Skin of body (tissue), 3 donors: ENCODE measurements at places on chromosomes 12 and 14.

DNA sequence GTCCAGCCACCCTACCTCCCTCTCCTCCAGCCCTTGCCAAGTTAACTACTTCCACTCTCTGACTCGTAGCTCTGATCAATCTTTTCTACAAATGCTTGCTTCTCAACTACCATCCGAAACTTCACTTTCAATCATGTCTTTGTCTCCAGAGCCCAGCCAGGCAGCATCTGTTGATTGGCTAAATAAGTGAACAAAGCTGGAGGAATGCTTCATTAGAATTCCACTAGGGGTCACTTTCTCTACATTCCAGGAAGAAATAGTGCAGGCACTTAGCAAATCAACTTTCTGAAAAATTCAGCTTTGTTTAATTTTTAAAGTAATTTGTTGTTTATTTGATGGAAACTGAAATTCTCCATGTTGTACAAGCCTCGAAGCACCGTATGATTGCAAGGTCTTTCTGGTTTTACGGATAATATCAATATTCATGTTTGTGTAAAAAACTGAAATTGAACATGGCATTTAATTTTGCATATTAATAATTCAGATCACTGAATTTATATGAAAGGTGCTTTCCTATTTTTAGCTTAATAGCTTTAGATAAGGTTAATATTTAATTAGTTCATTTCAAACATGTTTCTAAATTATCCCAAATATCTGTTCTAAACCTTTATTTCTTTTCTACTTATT lies 32.4 kb upstream of the HELB start:
- peak; percentile 8 for DNase-seq

DNA sequence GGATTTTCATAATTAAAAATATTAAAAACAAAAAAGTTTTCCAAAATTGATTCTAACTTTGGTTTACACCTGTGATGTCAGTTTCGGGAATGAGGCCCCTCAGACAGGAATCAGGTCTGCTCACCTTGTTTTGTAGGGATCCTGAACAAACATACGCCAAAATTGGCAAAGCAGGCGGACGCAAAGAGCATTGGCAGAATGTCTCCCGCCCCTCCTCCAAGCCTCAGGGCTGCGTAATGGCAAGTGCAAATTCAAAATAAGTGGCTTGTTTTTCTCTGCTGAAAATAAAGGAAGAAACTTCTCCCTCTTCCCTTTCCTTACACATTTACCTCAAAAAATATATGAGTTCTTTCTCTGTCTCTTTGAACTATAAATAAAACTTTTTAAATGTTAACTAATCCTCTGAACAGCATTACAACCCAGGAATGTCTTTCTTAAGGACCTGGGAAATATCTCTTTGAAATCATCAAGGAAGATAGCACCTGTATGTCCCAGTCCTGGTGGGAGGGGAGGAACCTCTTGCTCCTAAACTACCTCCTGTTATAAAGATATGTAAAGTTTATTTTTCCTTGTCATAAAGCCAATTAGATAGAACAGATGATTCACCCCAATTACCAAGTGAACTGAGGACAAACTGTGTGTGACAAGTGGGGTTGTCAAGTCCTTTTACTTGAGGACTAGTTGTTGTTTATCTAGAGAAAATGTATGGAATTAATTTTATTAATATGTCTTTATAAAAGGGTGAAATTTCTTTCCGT lies 16.5 kb downstream of the OR6J1 start:
- no peak for DNase-seq

DNA sequence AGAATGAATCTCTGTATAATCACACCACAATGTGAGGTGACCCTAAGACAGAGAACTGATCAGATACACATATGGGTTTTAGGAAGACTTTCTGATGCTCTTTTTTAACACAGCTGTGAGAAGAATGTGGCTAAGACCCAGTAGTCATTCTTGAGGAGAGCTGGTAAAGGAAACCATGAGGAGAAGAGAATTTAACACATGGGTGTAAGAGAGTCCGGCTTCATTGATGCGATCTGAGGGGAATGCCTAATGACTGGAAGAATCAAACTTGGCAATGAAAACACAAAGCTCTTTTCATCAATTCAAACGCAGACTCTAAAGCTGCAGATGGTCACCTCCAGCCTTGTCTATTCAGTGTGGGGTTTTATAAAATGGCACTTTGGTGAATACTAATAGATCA lies 79.3 kb downstream of the FOXA1 start:
- no peak for DNase-seq

- no peak for DNase-seq
These were observed 83.2 kb downstream of the LMNTD1 start for GRCh38 chr12:25469861-25470260.
